ENCODE measurements at places on chromosomes 2 and 18. TPM values are rescaled to one million over a fixed set of nuclear protein-coding genes. Genes with fewer than 3 reads are reported as not detected.

DNA sequence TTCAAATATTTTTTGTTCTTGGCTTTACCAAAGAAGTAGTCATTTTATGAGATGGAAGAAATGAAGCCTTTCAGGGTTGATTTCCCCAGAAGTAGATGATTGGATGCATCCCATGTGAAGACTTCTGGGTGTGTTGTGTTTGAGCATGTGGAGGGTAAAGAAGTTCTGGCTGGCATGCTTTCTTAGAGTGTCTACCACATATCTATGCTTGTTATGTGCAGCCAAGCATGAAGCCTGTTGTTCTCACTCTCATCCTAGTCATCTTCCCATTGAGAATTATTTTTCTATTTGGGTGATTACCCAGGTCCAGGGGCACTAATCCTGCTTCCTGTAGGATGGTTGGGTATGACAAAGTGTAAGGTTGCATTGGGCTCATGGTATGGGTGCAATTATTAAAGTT, 472.9 kb downstream of the PTPRM start:
- DNase-seq: no peak

DNA sequence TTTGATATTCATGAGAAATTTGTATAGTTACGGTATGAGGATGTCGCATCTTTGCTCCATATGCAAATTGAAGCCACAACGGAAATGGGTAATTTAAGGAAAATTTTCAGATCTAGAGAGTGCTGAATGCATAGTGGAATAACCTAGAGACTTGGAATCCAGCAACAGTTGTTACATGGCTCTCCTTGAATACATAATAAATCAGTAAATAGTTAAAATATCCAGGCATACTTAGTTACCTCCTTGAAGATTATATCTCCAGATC, 5.4 kb downstream of the REG1A start:
- DNase-seq: no peak

DNA sequence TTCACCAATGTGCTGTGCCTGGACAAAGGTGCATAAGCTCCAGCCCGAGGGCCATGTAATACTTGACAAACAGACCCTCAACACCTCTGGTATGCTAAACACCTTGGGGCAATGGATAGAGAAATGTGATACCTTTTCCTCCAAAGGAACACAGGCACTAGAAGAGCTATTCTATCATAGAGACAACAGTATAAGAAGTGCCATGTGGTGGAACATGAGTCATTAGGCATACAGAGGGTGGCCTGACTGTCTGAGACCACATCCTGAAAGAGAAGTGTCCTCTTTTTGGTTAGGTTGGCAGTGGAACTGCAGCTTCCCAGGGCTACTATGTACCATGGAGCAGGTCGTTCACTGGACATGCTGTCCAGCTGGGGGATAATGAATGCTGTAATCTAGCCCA, 153.9 kb downstream of the INSIG2 start:
- DNase-seq: no peak

The DNER gene
- polyA plus RNA-seq: 7.5 TPM

The CCNT2 gene
- 46.9 TPM for polyA plus RNA-seq

DNA sequence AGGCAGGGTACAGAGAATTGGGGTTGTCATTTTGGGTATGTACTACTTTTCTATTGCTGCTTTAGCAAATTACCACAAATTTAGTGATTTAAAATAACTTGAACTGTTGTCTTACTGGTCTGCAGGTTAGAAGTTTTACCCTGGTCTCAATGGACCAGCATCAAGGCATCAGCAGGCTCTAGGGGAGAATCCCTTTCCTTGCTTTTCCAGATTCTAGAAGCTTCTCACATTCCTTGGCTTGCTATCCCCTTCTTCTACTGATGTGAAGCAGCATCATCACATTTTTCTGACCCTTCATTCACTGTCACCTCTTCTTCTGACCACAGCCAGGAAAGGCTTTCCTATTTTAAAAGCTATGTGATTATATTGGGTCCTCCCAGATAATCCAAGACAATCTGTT, 237.8 kb upstream of the RBMS1 start:
- DNase-seq: no peak

The RFTN2 gene
- polyA plus RNA-seq: 4.5 TPM

DNA sequence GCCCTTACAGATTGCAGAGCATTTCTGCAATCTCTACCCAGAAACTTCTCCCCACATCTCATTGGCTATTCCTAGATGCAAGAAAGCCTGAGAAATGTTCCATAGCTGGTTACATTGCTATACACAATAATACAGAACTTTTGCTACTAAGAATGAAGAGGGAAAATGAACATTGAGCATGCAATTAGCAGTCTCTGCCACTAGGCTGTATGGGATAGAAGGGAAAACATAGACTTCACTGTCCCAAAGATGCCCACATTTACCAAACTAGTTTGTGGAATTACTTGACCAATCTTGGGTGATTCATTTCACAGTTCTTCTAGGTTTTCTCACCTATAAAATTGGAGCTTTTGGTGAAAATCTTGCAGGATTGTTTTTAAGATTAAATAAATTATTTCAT, 265.7 kb upstream of the NT5C1B start:
- DNase-seq: no peak

The ACVR2A gene
- polyA plus RNA-seq: 20.4 TPM

DNA sequence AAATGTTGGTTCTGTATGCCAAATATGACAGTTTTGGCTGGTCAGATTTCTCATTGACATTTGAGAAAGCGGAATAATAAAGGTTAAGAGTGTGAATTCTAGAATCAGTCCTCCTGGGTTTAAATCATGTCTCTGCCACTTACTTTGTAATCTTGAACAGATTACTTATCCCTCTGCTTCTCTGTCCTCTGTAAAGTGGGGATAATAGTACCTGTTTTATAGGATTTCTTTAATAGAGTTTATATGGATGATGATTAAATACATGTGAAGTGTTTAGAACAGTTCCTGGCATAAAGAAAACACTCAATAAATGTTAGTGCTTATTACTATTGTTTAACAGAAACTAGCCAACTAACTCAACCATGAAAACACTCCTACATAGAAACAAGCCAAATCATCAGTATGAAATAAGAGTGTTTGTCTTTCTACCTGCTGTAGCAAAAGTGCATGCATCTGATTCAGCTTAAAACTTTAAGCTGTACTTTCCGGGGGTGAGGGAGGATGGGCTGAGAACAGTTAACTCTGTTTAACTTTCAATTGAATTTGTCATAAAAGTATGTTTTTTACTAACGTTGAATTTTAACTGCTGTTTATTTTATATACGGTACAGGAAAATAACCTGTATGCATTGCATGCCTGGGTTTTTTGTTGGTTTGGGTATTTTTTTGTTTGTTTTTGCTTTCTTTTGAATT, 6.8 kb downstream of the HTR2B start:
- no peak for DNase-seq

The C2orf80 gene
- 0.84 TPM for polyA plus RNA-seq

DNA sequence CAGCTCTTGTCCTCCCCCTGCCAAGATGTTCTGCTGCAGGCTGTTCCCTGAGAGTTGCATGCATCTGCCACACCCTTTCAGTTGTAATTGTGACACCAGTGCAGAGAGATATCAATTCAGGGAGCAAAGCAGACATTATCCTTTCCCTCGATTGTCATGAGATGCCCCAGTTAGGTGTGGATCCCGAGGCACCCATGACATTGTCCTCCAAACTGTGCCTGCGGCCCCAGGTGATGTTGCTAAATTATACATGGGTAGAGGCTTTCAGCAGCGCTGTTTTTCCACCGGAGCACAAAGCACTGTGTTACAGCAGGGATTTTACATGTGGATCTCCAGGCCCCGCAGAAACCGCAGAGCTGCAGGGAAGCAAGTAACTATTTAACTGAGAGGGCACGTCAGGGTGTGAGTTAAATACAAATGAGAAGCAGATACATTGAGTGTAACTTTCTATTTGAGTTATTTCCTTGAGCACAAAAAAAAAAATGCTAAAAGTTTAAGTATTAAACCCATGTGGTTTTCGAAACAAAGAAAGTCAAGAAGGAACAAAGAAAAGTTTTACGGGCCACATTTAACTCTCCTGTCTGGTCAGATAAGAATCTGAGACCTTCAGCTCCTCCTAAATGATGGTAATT, 90.3 kb upstream of the BCL2L11 start:
- peak; percentile 66 for DNase-seq

DNA sequence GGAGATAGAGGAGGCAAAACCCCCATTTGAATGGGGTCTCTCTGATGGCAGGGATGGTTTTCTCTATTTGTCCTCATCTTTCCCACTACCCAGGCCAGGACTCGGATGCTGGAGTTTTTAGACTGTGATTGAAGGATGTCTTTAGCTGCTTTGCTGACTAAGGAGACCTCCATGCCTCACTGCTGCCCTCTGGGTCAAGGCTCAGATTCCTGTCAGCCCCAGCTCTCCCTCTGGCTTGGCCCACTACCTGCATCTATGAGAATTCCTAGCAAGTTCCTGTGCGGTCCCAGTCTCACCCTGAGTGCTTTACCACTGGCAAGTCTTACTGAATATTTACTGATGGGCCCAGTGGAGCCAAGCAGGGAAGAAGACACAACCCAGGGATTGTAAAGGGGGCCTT, 184.0 kb downstream of the CELF4 start:
- DNase-seq: no peak

The CYS1 gene
- polyA plus RNA-seq: 22.1 TPM

The PFN4 gene
- 1.3 TPM for polyA plus RNA-seq

DNA sequence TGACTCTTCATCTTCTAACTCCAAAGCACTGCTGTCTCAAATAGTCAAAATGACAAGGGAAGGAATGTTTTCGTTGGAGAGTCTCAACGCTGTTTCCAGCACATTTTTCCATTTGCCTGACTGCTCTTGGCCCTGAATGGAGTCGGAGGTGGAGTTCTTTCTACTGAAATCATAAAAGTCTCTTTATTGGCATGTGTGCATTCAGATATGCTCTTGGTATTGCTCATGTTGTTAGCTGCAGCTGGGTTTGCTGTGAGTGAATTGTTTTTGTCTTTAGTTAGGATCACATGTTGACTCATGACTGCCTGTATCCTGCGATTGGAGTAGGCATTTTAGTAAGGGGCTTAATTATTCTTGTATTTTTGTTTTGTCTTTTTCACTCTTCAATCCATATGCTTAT, 16.8 kb downstream of the TMEM17 start:
- no peak for DNase-seq

GRCh38 chr2:203918264-203918663, 18.3 kb upstream of the ICOS start:
- DNase-seq: peak; percentile 18

DNA sequence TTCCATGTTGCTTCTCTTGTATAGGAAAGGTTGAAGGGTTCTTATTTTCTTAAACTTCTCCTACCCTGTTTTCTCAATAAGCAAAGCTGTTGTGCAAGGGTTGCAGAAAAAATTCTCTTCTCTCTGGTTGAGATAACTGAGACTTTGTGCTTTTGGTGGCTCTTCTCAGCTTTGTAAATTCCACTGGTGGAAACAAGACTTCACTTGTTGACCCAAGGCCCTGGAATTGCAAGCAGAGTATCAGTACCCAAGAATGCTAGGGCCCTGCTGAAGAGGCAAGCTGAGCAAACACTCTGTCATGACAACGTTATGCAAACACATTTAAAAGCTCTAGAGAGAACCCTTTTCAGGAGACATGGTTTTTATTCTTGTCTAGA, 294.7 kb upstream of the EPAS1 start:
- DNase-seq: no peak

GRCh38 chr2:149087751-149088150, 49.3 kb downstream of the LYPD6B start:
- DNase-seq: no peak

- DNase-seq: no peak
These were observed 81.9 kb downstream of the MEP1B start for GRCh38 chr18:32271672-32272208.

Data from large intestine (tissue), 12 donors.